ENCODE measurements at places on chromosomes 11 and 22. TPM values are rescaled to one million over a fixed set of nuclear protein-coding genes. Genes with fewer than 3 reads are reported as not detected.

Gene MYBPC3
- not detected for polyA plus RNA-seq

Gene OR8D2
- not detected for polyA plus RNA-seq

Gene MMP11
- polyA plus RNA-seq: 1.2 TPM

Gene GLB1L2
- polyA plus RNA-seq: not detected

Gene SCUBE2
- not detected for polyA plus RNA-seq

Gene BEST1
- 0.64 TPM for polyA plus RNA-seq

DNA sequence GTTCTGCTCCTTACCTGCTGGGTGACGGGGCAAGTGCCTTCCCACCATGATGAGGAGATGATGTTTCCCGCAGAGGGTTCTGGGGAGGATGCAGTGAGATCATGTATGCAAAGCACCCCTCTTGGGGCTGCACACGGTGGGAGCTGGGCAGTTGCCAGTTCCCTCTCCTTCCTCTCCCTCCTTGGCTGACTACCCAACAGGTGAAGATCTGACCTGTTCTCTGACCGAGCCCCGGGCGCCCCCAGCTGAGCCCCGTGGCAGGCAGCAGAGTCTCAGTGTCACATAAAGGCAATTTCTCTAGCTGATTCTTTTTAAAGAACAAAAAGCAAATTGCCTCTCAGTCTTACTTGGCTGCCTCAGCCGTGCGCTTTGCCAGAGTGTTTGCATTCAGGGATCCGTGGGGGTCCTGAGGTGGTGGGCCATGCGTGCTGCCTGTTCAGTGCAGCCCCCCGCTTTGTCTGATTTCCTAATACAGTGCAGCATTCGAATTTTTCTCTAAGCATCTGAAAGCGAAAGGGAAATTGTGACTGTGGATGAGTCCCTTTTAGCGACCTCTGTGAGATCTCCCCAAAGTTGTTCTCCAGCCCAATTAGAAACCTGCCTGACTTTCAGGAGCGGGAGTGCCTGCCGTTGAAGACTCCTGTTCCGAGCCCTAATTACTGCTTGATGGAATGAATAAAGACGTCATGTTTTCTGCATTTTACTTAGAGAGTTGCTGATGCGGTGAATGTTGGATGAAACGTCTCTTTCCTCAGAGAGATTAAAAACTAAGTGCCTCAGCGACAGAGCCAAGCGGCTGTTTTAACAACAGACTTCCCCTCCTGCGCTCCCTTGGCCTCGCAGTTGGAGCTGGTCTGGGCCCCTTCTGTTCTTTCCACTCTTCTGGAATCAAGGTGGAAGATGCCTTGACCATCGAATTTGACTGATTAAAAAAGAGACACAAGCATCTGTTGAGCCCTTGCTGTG is 86.0 kb downstream of the GRIK4 start:
- DNase-seq: no peak

DNA sequence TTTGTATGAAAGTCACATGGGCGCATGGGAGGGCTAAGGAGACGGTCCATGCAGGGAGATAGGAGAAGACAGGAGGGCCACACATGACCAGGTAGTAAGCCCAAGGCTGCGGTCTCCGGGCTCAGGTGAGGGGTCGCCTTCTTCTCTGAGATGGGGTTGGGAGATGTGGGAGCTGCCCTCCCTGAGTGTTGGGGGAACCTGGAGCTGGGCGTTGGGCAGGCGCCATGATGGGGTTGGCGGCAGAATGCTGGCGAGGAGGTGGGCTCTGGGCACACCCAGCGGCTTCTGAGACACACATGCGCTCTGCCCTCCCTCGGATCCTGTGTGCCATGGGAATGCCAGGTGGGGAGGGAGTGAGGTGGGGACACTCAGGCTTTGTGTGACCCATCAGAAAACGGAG is 254.8 kb downstream of the TBC1D22A start:
- no peak for DNase-seq

DNA sequence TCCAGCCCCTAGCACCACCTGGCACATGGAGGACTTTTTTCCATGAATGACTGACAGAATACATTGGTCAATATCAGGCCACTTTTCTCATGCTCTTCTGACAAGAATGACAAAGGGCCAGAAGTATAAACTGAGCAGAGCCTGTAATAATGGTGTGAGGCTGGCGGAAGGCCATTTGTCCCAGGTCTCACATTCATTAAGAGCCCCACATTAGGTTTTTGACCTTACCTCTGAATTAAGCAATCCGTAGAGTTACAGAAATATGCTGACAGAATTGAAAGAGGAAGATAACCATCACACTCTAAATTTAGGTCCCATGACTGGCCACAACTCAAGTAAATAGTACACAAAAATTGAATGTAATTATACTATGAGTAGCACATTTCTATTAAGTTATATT is 55.2 kb downstream of the SYT9 start:
- DNase-seq: no peak

DNA sequence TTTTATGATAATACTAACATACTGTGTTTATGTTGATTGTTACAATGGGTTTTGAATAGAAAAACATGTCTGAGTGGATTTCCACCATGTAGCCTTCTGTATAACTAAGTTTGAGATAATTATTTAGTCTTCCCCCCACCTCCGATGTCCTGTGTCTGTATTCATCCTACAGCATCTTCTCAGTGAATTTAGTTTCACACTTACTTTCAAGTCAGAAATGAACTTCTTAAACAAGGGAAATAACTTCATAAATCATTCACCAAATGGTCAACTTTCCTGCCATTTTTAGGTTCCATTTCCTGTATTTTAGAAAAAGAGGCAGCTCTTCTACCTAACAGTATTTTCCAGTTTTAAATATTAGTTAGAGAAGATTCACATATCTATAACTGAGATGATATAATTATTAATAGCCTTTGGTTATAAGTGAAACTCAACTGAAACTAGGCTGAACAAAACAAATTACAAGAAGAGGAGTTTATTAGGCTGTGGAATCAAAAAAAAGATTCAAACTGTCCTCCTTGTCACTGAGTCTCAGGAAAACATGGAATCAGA is 3.5 kb downstream of the OR51B5 start:
- DNase-seq: no peak

GRCh38 chr11:27239305-27239942 is 123.6 kb downstream of the CCDC34 start:
- no peak for DNase-seq

DNA sequence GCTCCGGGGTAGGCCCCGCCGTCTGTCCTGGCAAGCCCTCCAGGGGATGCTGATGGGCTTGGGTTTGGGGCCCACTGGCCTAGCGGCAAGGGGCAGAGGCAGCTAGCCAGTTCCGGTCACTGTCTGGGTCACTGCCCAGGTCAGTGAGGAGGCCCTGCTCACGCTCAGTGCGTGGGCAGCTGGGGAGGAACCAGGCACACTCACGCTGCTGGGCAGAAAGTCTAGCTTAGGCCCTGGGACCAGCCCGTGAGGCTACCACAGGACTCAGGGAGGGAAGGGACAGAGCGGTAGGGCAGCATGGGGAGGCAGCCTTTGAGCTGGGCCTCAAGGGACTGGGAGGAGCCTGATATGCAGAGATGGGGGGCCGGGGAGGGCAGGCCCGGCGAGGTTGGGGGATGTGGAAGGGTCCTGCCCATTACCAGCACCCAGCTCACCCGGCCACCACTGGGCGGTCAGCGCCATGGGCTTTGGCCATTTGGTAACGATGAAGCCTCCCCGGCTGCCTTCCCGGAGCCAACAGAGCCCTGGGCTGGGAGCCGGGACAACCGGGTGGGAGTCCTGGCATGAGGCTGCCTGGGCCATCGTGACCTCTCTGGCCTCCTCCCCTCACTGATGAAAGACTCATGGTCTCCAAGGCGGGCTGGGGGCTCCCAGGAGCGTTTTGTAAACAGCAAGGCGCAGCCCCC is 14.2 kb downstream of the SHISAL1 start:
- DNase-seq: no peak

GRCh38 chr11:72305077-72305476 is 61.1 kb upstream of the PHOX2A start:
- no peak for DNase-seq

GRCh38 chr11:125593114-125593820 is 615 bp downstream of the STT3A start:
- DNase-seq: no peak

DNA sequence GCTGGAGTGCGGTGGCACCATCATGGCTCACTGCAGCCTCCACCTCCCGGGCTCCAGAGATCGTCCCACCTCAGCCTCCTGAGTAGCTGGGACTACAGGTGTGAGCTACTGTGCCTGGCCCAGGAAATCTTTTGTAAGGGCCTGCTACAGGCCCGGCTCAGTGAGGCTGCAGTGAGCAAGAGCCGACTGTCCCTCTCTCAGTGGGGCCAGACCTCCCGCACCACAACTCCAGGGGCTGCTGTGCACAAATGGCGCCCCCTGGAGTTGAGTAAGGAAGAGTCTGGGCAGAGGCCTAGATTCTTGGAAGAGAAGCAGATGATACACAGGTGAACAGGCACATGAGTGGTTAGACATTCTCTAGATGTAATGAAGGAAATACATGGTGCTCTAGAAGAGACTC is 7.0 kb downstream of the SERHL2 start:
- DNase-seq: no peak

GRCh38 chr11:133134314-133135173 is 397.8 kb downstream of the OPCML start:
- DNase-seq: no peak

DNA sequence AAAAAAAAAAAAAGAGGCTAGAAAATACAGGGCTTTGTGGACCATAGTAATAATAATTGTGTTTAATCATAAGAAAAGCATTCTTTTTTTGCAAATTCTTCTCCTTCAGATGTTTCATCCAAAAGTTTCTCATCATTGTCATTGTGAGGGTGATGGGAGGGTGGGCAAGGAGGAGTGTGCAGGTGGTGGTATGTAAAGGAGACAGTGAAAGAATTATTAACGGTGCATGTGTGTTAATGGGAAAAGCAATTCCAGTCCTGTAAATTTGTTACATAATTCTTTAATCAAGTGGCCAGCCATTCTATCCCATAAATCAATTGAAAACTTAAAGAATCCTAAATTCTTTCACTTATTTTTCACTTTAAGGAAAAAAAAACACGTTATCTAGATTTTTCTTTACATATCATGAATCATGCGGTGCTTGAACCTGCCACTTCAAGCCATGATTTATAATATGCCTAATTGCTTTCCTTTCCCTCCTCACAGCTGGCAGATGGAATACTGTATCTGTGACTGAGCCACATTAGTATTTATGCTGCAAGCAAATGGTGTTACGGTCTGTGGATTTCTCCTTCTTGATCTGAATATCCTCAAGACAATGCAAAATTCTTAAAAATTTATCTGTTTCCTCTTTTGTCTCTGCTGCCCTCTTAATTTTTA is 318.5 kb downstream of the JRKL start:
- no peak for DNase-seq

DNA sequence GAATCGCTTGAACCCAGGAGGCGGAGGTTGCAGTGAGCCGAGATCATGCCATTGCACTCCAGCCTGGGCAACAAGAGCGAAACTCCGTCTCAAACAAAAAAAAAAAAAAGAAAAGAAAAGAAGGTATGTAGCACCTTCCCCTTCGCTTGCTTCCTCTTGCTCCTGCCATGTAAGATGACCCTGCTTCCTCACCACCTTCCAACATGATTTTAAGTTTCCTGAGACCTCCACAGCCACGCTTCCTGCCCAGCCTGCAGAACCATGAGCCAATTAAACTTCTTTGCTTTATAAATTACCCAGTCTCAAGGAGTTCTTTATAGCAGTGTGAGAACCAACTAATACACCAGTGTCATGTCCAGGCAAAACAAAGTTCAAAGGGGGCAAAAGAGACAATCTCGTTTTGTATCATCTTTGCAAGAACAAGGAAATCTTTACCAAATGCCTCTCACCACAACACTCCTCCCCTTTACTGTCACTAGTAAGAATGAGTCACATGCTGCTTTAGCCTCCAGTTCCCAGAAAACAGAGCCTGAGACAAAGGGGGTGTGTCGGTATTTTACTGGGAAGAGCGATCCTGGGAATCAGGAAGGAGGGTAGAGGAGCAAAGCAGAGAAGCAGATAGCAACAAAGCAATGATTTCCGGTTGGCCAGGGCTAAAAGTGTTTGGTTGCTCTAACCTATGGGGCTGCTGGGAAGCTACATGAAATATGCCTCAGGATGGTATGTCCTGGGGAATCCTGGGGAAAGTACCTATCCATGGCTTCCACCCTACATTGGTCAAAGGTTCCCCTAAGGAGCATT is 10.5 kb upstream of the MCHR1 start:
- DNase-seq: no peak

GRCh38 chr22:40029189-40029890 is 34.6 kb downstream of the FAM83F start:
- DNase-seq: no peak
